BJ (cell line): ENCODE measurements at places on chromosomes 3 and 15. TPM values are rescaled to one million over a fixed set of nuclear protein-coding genes. Genes with fewer than 3 reads are reported as not detected.

DNA sequence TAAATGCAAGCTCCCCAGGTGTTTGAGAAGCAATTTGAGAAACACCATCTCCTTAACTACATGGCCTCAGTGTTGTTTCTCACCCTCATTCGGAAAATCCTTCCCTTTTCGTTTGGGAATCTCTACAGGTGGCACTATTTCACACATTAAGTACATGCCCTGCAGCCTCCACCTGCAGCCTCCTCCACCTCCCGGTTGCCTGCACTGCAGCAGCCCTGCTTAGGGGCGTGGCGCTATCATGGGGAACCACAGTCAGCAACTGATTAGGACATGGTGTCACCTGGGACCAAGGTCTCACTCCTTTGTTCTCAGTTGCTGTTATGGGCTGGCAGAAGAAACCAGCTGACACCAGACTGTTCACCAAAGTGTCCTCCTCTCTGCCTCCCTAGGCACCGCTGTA, 11.7 kb upstream of the ZNF774 start:
- no peak for DNase-seq

The SI gene
- polyA plus RNA-seq = not detected in 2 replicates

- peak; percentile 62 for DNase-seq
These were observed 5.7 kb downstream of the STIMATE start for GRCh38 chr3:52891615-52892081.

- no peak for DNase-seq
These were observed 28.3 kb downstream of the RSL24D1 start for GRCh38 chr15:55168350-55168974.

The EOMES gene
- polyA plus RNA-seq = not detected in 2 replicates

The GOLGA8Q gene
- polyA plus RNA-seq = 0.32 and 0.50 TPM in 2 replicates

DNA sequence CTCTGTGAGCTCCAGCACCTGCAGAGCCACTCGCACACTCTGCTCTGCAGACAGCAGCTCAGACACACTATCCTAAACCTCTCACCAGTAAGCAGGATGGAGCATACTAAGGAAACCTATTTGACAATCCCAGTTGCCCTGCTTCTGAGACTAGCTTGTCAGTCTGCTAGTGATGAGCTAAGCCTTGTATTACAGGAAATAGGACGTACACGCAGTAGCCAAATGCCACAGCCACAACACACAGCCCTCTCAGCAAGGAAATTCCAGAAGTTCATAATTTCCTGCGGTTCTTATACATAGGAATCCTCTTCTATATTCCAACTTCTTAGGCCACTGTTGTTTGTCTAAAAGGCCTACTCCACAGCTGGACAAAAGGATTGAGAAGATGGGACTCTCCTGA, 74.5 kb downstream of the MYLK start:
- DNase-seq = no peak

GRCh38 chr3:141460097-141460704, 26.6 kb upstream of the RASA2 start:
- no peak for DNase-seq

- DNase-seq = no peak
These were observed 86.0 kb downstream of the PLXNA1 start for GRCh38 chr3:127068871-127069270.

The CD86 gene
- polyA plus RNA-seq = not detected in 2 replicates

- DNase-seq = no peak
These were observed 683.8 kb upstream of the NR2F2 start for GRCh38 chr15:95646484-95647273.

DNA sequence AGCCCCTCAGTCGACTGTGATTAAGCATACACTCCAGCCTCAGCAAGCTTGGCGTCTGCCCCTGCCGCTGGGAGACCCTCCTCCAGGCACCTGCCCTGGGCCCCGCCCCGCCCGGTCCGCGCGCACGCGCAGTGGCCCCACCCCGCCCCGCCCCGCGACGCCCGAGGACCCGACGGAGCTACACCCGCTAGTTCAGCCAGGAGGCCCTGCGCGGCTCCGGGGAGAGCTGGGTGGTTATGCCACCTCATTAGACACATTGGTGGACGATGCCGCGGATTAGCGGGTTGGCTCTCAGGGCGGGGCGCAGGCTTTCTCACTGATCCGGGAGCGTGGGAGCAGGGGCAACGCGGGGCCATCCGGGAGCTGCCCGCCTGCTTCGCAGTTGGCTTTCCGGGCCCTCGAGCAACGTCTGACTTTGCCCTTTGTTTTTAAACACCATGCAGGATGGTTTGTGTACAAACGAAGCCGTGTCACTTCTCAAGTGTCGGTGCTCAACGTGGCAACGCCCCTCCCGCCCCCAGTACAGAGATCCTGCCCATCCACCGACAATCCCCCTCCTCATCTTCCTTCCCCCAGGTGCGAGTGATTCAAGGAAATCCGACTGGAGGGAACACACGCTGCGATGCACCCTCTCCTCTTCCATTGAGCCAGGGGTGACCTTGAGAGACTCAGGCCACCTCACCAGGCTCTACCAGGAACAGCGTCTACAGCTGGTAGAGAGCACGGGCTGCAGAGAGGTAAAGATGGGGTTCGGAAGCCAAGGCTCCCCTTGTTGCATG, 109.3 kb downstream of the SHQ1 start:
- no peak for DNase-seq

DNA sequence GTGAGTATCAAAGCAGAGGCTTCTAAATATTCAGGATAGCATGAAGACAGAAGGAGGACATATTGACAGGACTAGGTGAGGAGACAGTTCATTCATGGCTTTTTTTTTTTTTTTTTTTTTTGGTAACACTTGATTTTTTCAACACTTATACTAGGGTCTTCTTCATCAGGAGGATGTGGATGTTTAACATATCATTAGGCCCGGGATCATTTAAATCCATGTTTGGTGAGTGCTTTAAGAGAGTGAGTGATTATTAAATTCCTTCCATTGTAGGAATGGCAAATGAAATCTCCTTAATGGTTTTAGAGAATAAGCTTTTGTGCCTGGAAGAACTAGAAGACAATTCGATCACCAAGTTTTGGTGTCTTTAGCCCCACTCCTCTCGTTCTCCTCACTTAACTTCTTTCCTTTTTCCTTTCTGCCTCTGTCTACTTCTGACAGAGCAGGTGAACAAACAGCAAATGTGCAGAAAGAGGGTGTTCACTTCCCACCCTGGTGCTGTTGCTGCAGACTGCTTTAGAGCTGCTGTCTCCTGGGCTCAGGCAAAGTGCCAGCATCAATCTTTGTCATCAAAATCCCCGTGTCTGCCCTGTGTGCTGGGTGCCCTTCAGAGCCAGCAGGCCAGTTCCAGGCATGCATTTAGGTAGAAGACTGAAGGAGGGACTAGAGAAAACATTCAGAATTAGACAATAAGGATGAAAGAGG, 35.6 kb upstream of the RAB11A start:
- no peak for DNase-seq

GRCh38 chr15:64111679-64112050, 15.9 kb downstream of the SNX1 start:
- DNase-seq = no peak

- no peak for DNase-seq
These were observed 59.3 kb downstream of the C3orf85 start for GRCh38 chr3:109195815-109196214.

- peak; percentile 41 for DNase-seq
These were observed 19.5 kb downstream of the COPS2 start for GRCh38 chr15:49135911-49136310.
